ENCODE measurements at places on chromosomes 1 and 21.

DNA sequence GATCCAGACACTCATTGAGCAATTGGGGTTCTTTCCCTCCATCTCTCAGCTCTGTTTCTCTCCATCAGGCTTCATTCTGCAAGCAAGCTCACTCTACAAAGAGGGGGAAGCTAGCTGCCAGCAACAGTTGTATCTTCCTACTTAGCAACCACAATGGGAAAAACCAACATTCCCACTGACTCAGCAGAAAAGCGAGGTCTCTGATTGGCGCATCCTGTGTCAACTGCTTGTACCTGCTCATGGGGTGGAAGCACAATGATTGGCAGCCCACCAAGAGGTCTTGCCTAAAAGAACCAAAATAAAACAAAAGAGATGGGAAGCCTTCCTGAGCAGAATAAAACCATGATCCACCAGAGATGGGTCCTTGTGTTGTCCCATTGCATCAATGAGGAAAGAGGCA is 4.0 kb upstream of the CDA start:
- no peak for DNase-seq

DNA sequence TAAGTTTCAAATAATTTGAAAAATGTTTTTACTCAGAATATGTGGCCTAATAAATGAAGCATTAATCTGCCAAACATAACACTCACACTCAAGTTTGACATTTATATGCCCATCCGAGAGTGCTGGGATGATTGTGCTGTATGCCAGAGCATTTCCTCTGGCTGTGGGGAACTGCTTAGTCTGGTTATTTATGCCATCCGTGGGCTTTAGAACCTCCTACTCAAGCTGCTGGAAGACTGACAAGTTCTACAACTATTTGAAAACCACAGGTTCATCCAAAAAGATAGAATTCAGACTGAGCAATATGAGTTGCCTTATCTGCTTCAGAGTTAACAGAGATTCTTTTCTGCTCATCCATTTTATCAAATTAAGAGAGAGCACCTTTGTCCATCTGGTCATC is 25.9 kb downstream of the PCNX2 start:
- DNase-seq = no peak

DNA sequence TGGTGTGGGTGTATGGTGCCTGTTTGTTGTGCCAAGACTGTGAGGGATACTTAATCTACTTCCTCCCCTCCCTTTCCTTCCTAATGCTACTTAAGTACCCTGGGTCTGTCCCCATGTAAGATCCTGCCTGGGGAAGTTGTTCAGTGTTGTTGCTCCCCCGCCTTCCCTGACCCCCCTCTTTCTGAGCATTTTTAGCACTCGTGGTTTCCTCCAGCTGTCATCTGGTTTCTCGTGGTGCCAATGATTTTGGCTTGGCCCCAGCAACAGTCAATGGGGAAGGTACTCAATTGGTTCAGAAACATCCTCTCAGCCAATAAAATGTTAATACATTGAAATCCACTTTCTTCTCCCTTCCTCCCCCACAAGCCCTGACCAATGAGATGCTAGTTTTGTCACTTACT is 8.0 kb upstream of the B4GALT3 start:
- DNase-seq = no peak

DNA sequence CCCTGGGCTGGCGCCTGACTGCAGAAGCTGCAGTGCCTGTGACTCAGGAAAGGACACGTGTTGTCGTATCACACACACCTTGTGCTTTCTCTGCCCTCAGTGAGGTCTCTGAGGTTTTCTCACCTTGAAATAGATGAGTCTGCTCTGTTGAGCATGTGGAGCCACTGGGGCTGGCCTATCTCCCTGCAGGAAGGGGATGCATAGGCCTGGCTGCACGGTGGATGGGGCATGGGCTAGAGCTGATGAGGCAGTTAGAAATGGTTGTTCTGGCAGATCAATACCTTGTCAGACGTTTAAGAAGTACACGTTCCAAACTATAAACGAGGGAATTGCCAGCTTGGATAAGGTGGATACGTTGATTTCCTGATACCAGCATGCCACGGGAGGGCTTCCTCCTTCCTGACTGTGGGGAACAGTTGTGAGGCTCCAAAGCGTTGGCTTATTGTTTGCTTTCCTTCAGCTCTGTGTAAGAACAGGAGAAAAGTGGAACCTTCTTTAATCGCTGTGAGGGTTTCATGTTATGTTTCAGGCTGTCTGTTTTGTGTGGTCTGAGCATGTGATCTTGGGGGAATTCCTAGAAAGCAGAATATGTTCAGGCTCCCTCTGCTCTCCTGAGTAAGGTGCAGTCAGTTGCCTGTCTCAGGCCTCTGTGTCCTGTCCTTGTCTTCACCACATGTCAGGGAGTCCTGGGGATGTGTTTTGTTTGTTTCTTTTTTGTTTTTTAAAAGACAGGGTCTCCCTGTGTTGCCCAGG is 44.8 kb downstream of the PCNT start:
- peak; percentile 1 for DNase-seq

DNA sequence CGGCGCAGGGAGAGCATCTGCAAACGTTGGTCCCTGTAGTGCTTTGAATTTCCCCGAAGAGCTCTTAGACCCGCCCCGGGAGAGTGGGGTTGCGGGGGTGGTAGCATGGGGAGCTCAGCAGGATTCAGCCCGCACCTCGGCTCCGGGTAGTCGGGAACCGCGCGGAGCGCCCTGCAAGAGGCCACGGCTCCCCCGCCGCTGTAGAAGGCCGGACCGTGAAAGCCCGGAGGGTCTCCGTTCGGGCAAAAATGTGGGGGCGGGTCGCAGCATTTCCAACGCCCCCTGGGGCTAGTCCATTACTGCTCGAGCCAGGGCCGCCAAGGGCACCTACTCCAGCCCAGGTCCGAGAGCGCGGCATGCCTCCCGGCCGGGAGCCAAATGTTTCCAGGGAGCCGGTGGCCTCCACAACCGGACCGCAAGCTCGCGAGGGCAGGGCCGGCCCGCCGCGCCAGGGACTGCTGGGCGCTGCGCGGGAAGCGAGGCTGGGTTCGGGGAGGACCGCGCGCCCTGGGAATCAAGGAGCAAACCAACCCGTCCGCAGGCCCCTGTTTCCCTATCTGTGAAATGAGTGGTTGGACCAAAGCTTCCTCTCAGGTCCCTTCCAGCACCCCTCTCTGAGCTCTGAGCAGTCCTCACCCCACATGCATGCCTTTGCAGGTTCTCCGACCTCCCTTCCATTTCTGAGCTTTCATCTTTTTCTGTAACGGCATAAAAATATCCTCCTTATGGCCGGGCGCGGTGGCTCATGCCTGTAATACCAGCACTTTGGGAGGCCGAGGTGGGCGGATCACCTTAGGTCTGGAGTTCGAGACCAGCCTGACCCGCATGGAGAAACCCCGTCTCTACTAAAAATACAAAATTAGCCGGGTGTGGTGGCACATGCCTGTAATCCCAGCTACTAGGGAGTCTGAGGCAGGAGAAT is 775 bp upstream of the TMEM63A start:
- DNase-seq = no peak

GRCh38 chr1:235450886-235451483 is 53.3 kb downstream of the B3GALNT2 start:
- no peak for DNase-seq

DNA sequence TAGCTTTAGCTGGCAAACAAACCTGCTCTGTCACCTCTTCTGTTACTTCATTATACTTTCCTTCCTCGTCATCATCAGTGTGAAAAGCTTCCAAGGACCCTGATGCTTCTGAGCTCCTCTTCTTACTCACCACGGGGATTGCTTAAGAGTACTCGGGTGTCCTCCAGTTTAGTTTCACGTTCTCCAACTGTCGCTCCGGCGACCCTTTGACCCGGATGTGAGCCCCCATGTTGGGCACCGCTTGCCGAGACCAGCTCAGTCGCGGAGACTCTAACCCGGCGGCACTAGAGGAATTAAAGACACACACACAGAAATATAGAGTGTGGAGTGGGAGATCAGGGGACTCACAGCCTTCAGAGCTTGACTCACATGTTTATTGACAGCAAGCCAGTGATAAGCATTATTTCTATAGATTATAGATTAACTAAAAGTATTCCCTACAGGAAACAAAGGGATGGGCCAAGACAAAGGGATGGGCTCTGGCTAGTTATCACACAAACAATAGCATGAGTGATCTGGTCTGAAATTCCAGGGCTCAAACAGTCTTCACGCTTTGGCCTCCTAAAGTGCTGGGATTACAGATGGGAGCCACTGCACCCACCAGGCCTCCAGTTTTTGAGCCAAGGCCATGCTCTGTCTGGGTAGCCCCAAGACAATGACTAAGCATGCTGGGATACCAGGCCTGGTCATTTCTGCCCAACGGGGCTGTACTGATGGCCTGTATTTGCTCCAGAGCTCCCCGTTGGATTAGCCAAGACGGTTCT is 30.1 kb upstream of the ENO1 start:
- no peak for DNase-seq

GRCh38 chr1:207891148-207891547 is 19.8 kb downstream of the CD34 start:
- DNase-seq = no peak

GRCh38 chr1:201511941-201512539 is 5.1 kb upstream of the CSRP1 start:
- DNase-seq = no peak

- no peak for DNase-seq
Observed at GRCh38 chr1:85572574-85572973, 8.0 kb upstream of the CCN1 start.

DNA sequence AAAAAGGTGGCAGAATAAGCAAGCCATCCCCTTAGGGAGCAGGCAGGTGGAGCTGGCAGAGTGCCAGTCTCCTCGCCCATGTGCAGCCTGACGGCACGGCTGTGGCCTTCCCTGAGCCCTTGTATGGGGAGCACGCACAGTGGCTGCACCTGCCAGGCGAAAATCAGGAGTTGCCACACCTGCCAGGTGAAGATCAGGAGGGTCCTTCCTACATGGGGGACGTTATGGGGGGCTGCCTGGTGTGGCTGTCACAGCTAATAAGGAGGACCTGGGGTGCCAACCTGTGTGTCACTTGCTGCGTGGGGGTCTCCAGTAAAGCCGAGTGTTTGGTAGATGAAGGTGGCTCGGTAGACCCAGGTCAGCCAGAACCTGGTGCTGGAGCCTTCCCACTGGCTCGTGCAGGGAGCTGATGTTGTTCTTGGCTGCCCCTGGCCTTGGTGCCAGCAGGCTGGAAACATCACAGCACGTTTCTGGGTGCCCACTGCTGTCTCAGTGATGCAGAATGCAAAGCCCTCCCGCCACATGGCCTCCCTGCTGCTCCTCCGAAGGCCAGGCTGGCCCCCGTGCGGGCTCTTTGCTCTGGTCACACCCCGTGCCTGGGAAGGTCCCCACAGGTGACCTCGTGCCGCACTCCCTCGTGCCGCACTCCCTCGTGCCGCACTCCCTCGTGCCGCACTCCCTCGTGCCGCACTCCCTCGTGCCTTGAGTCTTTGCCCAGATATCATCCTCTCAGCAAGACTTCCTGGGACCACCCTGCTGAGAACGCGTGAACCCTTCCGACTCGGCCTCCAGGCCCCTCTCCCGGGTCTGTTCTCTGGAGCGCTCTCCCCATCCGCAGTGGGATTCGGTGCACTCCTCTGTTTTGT is 55.4 kb downstream of the SLC37A1 start:
- no peak for DNase-seq

- DNase-seq = no peak
Observed at GRCh38 chr1:22817462-22817861, 106.8 kb downstream of the EPHB2 start.

GRCh38 chr1:169483500-169483966 is 2.2 kb downstream of the SLC19A2 start:
- no peak for DNase-seq

Data from stimulated activated CD8-positive, alpha-beta memory T cell treated with anti-CD3 and anti-CD28 coated beads, Interleukin-7, amount 100 ng/mL, for 1 hour (primary cell).